Right ventricle myocardium inferior (tissue), 1 donor: ENCODE measurements at places on chromosomes 13 and 19. TPM values are rescaled to one million over a fixed set of nuclear protein-coding genes. Genes with fewer than 3 reads are reported as not detected.
A peak's percentile ranks its signal among the peaks of the same experiment; 100 is the strongest.

- DNase-seq, result no peak
These were observed 8.3 kb downstream of the NDUFB7 start for GRCh38 chr19:14563590-14563926.

GRCh38 chr13:29541400-29541799 is 54.1 kb downstream of the SLC7A1 start:
- no peak for DNase-seq

The TBXA2R gene
- total RNA-seq, result 4.1 TPM

The CDC42EP5 gene
- 8.9 TPM for total RNA-seq

- no peak for DNase-seq
These were observed 185.3 kb upstream of the TMTC4 start for GRCh38 chr13:100859861-100860260.

DNA sequence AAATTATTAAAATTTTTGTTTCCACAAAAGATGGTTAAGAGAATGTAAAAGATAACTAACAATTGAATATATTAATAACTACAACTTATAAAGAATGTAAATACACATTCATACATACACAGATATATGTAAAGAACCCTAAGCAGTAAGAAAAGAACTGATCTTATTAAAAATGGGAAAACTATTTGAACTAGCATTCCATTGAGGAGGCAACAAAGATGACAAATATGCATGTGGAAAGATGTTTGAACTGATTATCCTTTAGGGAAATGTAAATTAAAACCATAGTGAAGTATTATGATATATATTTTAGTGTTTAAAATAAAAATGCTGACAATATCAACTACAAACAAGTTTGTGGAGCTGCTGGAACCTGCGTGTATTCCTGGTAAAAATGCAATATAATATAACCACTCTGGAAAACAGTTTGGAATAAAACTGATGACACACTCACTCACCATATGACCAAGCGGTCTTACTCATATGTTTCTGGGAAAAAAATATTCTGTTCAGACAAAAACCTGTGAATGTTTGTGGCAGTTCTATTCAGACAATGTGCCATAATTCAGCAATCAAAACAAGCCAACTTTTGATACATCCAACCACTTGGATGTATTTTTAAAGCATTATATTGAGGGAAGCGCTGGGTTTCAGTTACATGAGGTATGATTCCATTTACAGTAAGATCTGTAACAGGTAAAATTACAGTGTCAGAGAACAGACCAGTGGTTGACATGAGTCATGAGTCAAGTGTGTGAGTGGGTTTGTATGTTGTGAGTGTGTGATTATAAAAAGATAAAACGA is 694.4 kb upstream of the SLITRK5 start:
- DNase-seq, result no peak

GRCh38 chr19:44841231-44841630 is 4.9 kb upstream of the NECTIN2 start:
- DNase-seq, result no peak

The PSG1 gene
- not detected for total RNA-seq

- DNase-seq, result peak; percentile 27
These were observed 50.9 kb upstream of the C13orf46 start for GRCh38 chr13:114024603-114025404.

The NCCRP1 gene
- not detected for total RNA-seq

GRCh38 chr13:112643759-112644459 is 45.9 kb upstream of the ATP11A start:
- no peak for DNase-seq

DNA sequence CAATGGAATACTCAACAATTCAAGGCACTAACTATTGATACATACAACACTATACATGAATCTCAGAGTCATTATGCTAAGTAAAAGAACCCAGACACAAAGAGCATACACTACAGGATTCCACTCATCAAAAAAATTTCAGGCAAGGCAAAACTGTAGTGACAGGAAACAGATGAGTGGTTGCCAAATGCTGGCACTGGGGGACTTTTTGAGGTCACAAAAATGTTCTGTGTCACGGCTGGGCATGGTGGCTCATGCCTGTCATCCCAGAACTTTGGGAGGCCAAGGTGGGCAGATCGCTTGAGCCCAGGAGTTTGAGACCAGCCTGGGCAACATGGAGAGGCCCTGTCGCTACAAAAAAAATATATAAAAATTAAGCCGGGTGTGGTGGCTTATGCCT is 129.4 kb downstream of the KL start:
- no peak for DNase-seq

- no peak for DNase-seq
These were observed 58.6 kb downstream of the GADD45B start for GRCh38 chr19:2534423-2535013.

DNA sequence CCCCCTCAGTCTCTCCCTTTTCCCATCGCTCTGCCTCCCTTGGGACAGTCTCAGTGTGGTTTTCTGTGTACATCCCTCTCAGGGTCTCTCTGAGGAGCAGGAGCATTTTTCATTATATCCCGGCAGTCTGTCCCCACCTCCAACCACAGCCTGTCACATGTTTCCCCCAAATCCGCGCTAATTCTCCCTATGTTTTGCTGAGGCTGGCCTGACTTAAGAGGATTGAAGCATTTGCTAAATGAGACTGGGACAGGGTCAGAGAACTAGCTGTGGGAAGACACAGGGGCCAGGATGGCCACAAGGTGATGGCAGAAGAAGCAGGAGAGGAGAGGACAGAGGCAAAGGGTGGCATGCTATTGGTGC is 5.5 kb downstream of the TPRX1 start:
- DNase-seq, result no peak

GRCh38 chr13:90926459-90926858 is 421.0 kb upstream of the MIR17HG start:
- no peak for DNase-seq

DNA sequence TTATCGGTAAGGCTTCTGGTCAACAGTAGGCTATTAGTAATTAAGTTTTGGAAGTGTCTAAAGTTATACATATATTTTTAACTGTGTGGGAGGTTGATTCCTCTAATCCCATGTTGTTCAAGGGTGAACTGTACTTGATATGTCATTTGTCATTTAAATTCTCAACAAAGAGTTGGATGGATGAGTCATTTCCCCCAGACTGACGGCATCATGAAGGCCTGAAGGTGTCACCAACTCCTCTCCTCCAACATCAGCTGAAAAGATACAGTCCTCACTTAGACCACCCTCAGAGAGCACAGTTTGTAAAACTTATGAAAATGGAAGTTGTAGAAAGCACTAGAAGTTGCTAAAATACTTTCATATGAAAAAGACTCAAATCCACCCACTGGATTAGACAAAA is 48.8 kb downstream of the DCLK1 start:
- no peak for DNase-seq

The PLEKHG2 gene
- total RNA-seq, result 10.4 TPM

The RXFP2 gene
- total RNA-seq, result not detected

- no peak for DNase-seq
These were observed 55.1 kb downstream of the RFX2 start for GRCh38 chr19:6055013-6055795.

GRCh38 chr13:79079351-79079839 is 326.7 kb downstream of the RBM26 start:
- no peak for DNase-seq

The IQCN gene
- 0.43 TPM for total RNA-seq

DNA sequence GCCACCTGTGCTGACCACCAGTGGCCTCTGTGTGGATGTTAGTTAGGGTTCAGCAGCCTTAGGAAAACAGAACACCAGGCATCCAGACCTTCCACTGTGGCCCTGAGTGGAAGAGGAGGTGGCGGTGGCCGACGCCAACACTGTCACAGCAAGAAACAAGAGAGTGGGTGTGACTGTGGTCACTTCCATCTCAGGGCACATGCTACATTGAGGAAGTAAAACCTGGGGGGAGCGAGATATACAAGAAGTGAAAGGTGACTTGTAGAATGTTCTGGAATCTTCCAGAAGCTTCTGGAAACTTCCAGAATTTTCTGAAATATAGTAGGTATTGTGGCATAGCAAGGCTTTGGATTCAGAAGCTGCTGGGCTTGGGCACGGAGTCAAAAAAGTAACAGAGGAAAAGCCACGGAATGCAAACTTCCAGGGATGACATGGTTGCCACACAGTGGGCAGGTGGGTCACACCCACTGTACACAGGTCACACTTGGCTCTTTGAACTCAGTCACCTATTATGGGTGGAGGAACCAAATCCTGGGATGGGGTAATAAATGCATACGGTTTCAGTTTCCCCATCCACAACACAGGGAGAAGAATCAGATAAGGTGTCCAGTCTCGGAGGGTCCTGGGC is 24.3 kb downstream of the GNG7 start:
- DNase-seq, result no peak

DNA sequence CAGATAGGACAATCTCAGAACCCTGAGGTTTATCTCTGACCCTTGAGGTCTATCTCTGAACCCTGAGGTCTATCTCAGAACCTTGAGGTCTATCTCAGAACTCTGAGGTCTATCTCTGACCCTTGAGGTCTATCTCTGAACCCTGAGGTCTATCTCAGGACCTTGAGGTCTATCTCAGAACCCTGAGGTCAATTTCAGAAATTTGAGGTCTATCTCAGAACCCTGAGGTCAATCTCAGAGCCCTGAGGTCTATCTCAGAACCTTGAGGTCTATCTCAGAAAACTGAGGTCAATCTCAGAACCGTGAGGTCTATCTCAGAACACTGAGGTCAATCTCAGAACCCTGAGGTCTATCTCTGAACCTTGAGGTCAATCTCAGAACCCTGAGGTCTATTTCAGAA is 2.3 kb downstream of the TLE2 start:
- no peak for DNase-seq

DNA sequence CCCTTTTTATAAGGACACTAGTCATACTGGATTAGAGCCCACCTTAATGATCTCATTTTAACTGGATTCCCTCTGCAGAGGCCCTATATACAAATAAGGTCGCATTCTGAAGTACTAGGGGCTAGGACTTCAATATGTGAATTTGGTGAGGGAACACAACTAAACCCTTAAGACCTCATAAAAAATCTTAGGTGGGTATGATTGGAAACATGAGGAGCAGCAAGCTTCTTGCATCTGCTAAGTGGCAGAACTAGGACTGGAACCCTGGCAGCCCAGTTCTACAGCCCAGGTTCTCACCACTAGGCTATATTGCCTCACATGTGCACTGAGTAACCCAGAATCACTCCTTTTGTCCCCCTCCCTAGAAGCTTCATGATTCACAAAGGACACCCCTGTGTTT is 17.1 kb upstream of the GRWD1 start:
- no peak for DNase-seq

- peak; percentile 73 for DNase-seq
These were observed 2.3 kb upstream of the HAS1 start for GRCh38 chr19:51726049-51726448.

DNA sequence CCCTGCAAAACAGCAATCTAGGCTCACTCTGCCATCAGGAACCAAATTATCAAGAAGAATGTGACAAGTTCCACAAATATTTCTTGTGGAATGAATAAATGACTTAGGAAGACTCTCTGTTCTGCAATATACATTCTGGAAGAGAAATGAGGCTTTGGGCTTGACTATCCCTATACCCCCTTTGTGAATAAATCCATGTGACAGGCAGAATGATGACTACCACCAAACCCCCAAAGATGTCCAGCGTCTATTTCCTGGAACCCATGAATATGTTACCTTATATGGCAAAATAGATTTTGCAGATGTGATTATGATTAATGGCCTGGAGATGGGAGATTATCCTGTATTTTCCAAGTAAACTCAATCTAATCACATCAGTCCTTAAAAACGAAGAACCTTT is 139.3 kb downstream of the ENOX1 start:
- no peak for DNase-seq

GRCh38 chr13:39682310-39682709 is 26.8 kb downstream of the COG6 start:
- no peak for DNase-seq

The HAUS5 gene
- 5.2 TPM for total RNA-seq

The PCDH20 gene
- 2.2 TPM for total RNA-seq

The OR7D2 gene
- total RNA-seq, result 0.08 TPM

The KLK8 gene
- total RNA-seq, result not detected

GRCh38 chr19:7196763-7197118 is 97.5 kb downstream of the INSR start:
- peak; percentile 71 for DNase-seq

DNA sequence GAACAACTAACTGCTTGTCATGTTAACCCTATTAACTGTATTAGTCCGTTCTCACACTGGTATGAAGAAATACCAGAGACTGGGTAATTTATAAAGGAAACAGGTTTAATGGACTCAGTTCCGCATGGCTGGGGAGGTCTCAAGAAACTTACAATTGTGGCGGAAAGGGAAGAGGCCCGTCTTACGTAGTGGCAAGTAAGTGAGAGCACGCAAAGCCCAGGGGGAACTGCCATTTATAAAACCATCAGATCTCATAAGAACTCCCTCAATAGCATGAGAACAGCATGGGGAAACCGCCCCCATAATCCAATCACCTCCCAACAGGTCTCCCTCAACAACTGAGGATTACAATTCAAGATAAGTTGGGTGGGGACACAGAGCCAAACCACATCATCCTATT is 34.7 kb downstream of the PHF11 start:
- no peak for DNase-seq

The TUBB4A gene
- total RNA-seq, result 6.2 TPM

DNA sequence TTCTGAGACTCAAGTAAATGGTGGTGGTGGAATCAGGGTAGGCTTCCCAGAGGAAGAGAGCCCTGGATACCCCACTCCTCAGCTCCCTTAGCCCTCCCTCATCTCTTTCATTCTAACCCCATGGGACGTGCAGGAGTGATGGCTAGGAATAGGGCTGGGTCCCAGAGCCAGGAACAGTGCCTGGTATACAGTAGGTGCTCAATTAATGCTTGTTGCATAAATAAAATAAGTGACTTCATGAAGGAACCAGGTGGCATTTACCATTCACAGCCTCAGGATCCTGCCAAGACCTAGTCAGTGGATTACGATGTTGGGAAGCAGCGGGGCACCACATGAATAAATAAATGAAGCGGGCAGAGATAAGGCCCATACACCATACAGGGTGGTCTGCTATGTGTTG is 3.9 kb downstream of the UNC13A start:
- DNase-seq, result no peak

The GSX1 gene
- total RNA-seq, result not detected

The ANKLE1 gene
- total RNA-seq, result 0.19 TPM

The DACH1 gene
- 4.7 TPM for total RNA-seq

- DNase-seq, result no peak
These were observed 367.8 kb downstream of the DACH1 start for GRCh38 chr13:71499235-71499634.

DNA sequence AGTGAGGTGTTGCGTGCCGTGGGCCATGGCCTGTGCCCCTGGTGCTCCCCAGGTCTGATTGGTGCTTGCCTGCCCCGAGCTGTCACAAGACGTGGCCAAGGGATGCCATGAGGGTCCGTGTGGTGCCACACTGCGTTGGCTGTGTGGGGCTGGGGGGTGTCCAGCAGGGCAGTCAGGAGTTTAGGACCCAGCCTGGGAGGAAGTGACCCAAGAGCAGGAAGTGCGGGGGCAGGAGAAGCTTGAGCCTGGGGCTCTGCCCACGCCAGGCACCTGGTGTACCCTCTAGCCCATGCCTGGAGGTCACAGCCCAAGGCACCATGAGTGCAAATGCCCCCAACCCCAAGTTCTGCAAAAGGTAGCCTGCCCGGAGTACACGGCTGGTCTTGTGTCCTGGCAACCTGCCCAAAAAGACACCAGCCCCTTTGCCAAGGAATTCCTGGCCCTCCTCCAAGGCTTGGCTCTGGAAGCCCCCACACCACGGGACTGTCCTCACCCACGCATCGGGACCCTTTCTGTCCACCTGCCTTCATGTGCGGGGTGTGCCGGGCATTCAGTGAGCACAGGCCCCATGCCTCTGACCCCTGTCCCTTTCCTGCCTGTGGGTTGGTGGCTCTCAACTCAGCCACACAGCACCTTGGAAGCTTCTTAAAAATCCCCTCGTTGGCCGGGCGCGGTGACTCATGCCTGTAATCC is 24.9 kb downstream of the MPND start:
- DNase-seq, result no peak
